ENCODE measurements at places on chromosomes 11 and 22.

DNA sequence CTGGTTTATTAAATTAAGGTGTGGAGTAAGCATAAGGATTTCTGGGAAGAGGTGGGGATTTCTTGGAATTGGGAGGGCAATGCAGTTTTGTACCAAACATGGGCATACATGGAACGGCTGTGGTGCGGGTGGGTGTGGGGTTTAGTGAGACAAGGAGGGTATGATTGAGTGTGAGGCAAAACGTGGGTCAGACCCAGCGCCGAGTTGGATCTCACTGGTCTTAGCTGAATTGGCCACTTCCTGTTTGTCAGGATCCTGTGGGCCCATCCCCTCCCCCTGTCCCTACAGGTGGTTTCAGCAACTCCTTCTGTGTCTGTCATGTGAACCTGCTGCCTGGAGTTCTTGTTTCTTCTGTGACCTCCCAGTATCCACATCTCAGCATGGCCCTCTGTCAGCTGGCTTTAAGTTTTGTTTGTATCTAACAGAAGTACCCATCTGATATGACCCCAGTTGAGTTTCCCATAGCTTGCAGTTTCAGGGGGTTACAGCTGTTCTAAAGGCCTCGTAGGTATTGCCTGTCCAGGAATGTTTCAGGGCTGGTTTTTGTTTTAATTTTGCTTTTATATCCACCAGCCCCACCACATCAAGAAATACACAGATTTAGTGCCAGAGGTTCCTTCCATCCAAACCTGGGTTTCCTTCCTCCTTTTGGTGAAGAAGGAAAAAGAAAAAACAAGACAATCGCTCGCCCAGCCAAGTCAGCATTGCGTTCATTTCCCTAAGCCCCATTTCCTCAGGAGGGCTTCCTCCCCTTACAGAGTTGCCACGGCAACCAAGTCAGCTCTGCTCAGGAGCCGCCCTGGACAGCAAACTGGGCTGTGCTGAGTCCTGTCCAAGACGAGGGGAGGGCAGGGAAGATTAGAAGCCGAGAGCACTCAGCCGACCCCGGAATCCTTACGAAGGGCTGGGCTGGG is 6.0 kb downstream of the APOL1 start:
- DNase-seq = no peak

DNA sequence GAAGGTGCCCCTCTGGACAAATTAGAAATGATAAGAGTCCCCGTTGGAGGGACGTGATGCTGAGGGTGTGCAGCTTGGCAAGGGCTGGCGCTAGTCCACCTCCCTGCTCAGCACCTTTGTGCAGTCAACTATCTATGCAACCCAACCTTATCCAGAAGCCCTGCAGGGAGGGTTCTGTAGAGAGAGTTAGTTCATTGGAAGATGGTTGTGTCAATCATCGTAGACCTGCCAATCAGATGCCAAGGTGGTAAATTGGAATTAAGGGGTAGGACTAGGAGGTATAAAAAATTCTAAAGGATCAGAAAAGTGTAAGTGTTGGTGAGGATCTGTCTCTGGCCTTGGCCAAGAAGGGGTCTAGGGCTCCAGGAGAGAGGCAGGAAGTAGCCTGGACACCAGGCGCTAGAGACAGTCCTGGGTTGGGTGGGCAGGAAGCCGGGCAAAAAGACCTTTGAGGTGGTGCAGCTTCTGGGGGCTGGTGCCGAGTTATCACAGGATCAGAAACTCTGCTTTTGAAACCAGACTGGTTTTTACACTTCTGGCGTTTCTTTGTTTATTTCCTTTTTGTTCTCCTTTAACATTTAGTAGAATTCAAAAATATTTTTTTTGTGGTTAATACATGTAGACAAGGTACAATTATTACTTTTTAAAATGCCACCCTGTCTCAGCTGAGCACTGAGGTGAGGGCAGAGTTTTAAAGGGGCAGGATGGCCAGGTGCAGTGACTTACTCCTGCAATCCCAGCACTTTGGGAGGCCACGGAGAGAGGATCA is 1.6 kb downstream of the C1QTNF6 start:
- peak; percentile 64 for DNase-seq

- DNase-seq = no peak
Observed at GRCh38 chr22:18145676-18146388, 4.1 kb upstream of the USP18 start.

- no peak for DNase-seq
Observed at GRCh38 chr11:96316869-96317268, 26.1 kb downstream of the MAML2 start.

- DNase-seq = no peak
Observed at GRCh38 chr11:66847461-66848232, 4.4 kb downstream of the RCE1 start.

GRCh38 chr11:804599-804964 is 449 bp downstream of the PIDD1 start:
- no peak for DNase-seq

GRCh38 chr11:2524446-2525165 is 79.8 kb downstream of the KCNQ1 start:
- no peak for DNase-seq

- no peak for DNase-seq
Observed at GRCh38 chr11:122491509-122491908, 164.0 kb upstream of the UBASH3B start.

- no peak for DNase-seq
Observed at GRCh38 chr11:67098799-67099429, 20.1 kb upstream of the KDM2A start.

DNA sequence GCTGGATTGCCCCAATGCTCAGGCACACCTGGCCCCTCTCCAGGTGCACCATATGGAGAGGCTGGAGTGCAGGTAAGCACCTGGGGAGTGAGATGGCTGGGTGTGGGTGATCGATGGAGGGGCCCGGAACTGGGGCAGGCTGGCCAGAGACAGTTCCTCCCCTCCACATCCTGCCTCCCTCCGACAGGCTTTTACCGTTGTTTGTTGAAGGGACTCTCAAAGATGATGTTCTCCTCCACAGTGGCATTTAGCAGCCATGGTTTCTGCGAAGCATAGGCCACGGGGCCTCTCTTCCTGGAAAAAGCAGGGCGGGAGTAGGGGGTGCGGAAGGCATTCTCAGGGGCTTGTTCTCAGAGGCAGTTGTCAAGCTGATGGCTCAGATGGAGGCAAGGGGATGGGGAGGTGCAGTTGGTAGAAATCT is 25.9 kb upstream of the KCNJ11 start:
- DNase-seq = no peak

- no peak for DNase-seq
Observed at GRCh38 chr11:3346587-3346986, 32.4 kb downstream of the ZNF195 start.

DNA sequence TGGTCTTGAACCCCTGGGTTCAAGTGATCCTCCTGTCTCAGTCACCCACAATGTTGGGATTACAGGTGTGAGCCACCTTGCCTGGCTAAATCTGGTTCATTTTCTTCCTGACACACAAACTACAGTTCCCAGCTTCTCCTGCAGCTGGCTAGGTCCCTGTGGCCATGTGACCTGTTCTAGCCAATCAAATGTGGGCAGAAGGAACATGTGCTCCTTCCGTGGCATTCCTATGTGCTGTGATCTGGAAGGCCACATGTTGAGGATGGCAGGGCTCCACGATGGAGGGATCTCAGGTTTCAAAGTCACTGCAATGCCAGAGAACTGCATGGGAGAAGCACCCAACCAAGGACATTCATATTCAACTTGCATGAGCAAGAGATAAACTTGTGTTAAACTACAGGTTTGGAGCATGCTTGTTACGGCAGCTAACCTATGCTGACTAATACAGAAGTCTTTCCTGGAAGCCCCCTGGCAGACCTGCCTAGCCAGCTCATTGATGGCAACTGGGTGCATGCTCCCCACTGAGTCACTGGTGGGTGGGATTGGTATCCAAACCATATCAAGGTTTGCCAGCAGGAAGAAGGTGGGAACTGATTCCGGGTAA is 86.0 kb downstream of the RPS6KA4 start:
- DNase-seq = no peak

DNA sequence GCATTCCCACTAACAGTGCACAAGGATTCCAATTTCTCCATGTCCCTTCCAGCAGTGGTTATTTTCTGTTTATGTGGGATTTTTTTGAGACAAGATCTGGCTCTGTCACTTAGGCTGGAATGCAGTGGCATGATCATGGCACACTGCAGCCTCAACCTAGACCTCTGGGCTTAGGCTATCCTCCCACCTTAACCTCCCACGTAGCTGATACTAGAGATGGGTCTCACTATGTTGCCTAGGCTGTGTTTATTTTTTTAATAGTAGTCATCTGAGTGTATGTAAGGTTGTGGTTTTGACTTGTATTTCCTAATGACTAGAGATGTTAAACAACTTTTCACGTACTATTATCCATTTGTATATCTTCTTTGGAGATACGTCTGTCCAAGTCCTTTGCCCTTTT is 74.6 kb downstream of the KCNQ1OT1 start:
- no peak for DNase-seq

DNA sequence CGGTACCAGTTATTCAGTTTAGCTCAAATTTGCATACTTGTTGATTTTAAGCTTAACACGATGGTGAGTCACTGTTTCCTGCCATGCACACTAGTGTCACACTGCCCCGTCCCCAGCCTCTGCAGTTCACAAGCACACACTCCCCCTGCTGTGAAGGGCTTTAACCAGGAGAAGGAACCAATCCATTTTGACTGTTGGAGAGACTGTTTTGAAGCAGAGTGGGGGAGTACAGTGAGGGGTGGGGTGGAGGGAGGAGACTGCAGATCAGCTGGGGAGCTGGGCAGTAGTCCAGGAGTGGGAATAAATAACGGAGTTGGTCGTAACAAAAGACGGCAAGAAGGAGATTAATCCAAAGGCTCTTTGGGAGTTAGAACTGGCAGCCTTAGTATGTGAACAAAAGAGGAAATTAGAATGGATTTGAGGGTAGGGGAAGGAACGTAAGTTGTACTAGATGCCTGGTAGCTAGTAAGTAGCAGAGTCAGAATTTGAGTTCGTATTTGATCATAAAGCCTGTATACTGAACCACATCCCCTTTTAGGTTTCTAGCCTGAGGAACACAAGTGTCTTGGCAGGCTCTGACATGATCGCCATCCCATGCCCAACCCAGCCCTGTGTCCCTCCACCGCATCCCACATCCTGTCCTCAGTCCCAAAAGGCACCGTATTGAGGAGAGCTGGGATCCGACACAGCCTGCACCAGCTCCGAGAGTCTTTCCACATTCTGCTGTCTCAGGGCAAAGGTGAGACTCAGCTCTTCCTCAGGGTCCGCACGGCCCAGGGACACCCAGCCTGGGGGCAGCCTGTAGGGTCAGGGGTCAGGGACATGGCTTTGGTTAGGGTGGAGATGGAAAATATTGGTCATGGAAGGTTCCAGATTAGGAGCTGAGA is 862 bp downstream of the TPP1 start:
- DNase-seq = no peak

GRCh38 chr22:37019309-37020191 is at the start of the genes MPST and TST:
MPST (plus strand) TSS chr22:37019742; CDS start chr22:37019837, 95 bp downstream.
TST (minus strand) TSS chr22:37019447; CDS start chr22:37018732, 715 bp downstream.
- DNase-seq = peak; percentile 45

DNA sequence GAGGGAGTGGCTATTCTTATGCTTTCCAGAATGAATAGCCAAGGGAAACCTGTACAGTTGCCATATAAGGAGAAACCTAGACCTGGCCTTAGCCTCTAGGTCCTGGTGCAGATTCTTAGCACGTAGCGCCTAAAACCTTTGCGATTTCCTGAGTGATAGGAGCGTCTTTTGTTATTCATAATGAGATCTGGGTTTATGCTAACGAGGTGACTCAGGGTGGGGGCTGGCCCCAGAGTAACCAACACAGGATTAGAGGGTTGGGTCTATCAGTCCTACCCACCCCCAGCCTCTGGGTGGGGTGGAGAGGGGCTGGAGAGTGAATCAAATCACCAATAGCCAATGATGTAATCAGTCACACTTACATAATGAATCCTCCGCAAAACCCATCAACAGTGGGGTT is 73.4 kb upstream of the PARVG start:
- no peak for DNase-seq
